ENCODE measurements at places on chromosomes 16 and 17.

GRCh38 chr16:56736476-56736875 lies 6.5 kb downstream of the NUP93 start:
- H3K27ac ChIP-seq: no peak overlapping the region
- H3K27me3 ChIP-seq: no peaks in the 10 kb centered on the region

DNA sequence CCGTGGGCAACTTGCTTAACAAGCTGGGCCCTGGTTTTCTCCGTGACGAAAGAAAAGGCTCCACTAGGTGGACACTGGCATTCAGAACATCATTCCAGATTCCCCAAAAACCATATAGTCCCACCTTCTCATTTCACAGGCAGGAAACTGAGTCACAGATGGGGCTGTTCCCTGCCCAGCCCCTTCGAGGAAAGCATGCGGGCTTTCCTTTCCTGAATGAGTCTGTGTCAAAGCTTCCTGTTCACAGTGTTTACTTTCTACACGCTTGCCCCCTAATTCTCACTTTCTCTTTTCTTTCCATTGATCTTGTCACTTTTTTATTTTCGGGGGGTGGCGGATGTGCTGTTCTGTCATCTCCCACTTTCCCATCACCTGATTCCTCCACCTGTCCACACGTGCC lies 10.3 kb upstream of the LGALS9 start:
- no peak for DNase-seq
- no peaks in the 10 kb centered on the region for H3K27me3 ChIP-seq
- H3K36me3 ChIP-seq: peaks cover 35% of the 10 kb centered on the region
- H3K27ac ChIP-seq: no peak overlapping the region
- peaks cover 12% of the 10 kb centered on the region for H3K4me1 ChIP-seq
- no peak overlapping the region for H3K4me3 ChIP-seq

DNA sequence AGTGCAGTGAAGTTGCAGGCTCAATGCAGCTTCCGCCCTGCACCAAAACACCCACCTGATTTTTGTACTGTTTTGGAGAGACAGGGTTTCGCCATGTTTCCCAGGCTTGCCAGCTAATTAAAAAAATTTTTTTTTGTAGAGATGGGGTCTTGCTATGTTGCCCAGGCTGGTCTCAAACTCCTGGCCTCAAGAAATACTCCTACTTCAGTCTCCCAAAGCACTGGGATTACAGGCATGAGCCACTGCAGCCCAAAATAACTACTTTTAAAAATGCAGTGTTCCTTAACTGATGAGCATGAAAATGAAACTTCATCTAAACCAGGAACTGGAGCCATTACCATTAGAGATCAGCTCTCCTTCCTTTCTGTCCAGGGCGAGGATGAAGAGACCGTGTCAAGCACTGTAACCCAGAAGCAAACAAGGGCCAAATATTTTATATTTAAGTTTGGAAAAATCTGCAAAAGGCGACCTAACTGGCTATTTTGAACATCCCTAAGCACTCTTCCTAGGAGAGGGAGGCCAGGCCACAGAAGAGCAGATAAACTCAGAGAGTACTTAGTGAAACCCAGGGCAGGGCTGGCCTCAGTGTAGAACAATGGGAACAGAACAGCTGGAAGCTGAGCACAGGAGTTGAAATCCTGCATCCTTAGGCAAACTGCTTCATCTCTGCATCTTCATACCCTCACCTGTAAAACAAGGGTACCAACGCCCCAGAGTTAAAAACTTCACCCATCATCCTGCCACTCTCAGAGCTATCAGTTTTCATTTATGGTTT lies 24.0 kb downstream of the CREBBP start:
- peak overlapping the region; percentile 72 for H3K27ac ChIP-seq
- no peaks in the 10 kb centered on the region for H3K27me3 ChIP-seq
- peaks cover 70% of the 10 kb centered on the region for H3K4me1 ChIP-seq
- peaks cover 8% of the 10 kb centered on the region for H3K36me3 ChIP-seq
- no peak for DNase-seq

GRCh38 chr17:77409282-77410161 lies 268.8 kb downstream of the SEC14L1 start:
- H3K27ac ChIP-seq: peak overlapping the region; percentile 50
- no peak overlapping the region for H3K4me3 ChIP-seq
- H3K4me1 ChIP-seq: peaks cover 87% of the 10 kb centered on the region
- H3K36me3 ChIP-seq: peaks cover 3% of the 10 kb centered on the region

GRCh38 chr17:66645259-66645658 lies 189.7 kb upstream of the CACNG5 start:
- no peak overlapping the region for H3K27ac ChIP-seq
- H3K36me3 ChIP-seq: no peaks in the 10 kb centered on the region
- no peaks in the 10 kb centered on the region for H3K27me3 ChIP-seq
- no peaks in the 10 kb centered on the region for H3K4me1 ChIP-seq
- DNase-seq: no peak

DNA sequence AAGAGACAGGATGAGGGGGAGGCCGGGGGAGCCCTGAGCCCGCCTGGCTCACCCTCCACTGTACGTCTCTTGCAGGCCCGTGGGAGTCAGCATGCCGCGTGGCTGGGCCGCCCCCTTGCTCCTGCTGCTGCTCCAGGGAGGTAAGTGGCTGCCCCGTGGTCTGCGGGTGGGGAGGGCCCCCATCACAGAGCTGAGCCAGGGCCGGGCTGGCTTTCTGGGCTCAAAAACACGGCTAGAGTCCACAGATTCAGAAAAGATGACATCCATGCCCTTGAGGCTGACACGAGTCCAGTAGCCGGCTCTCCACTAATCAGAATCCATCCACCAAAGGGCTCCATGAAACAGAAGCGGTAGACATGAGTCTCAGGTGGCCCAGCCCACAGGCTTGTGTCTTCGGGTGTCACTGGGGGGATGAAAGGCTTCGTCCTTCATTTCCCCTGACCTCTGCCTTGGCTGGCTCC lies 28.0 kb downstream of the IL21R start:
- no peak overlapping the region for H3K4me3 ChIP-seq
- no peak for DNase-seq
- peak overlapping the region; percentile 31 for H3K27ac ChIP-seq
- H3K36me3 ChIP-seq: peaks cover 49% of the 10 kb centered on the region

DNA sequence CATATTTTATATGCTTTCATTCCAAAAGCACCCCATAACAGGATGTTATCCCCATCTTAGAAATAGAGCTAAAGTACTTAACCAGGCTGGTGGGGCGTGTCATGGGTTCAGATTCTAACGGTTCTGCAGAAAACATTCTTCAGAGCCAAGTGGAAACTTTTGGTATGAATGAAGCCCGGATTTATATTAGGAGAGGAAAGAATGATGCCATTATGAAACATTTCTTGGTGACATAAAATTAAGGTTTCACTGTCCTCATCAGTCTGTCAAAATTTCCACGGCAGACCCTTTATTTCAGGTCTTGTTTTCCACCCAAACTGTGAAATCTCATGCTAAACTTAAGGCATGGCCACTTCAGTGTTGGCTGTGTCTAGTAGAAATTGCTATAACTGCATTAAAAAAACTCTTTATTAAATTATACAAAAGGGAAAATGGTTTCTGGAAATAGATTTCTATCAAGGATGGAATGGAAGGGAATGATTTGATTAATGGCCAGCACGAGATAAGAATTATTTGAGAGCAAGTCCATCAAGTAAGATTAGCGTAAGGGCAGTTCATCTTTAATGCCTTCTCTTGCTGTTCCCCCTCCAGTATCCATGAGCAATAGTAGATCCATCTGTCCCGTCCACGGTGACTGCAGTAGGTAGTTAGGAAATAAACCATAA lies 11.7 kb downstream of the PRKCA start:
- no peaks in the 10 kb centered on the region for H3K4me1 ChIP-seq
- no peak overlapping the region for H3K27ac ChIP-seq

- H3K36me3 ChIP-seq: no peaks in the 10 kb centered on the region
- H3K27me3 ChIP-seq: peaks cover 30% of the 10 kb centered on the region
- no peak overlapping the region for H3K27ac ChIP-seq
- DNase-seq: no peak
- peaks cover 12% of the 10 kb centered on the region for H3K4me1 ChIP-seq
Observed at GRCh38 chr17:63537001-63537400, 13.3 kb upstream of the DCAF7 start.

DNA sequence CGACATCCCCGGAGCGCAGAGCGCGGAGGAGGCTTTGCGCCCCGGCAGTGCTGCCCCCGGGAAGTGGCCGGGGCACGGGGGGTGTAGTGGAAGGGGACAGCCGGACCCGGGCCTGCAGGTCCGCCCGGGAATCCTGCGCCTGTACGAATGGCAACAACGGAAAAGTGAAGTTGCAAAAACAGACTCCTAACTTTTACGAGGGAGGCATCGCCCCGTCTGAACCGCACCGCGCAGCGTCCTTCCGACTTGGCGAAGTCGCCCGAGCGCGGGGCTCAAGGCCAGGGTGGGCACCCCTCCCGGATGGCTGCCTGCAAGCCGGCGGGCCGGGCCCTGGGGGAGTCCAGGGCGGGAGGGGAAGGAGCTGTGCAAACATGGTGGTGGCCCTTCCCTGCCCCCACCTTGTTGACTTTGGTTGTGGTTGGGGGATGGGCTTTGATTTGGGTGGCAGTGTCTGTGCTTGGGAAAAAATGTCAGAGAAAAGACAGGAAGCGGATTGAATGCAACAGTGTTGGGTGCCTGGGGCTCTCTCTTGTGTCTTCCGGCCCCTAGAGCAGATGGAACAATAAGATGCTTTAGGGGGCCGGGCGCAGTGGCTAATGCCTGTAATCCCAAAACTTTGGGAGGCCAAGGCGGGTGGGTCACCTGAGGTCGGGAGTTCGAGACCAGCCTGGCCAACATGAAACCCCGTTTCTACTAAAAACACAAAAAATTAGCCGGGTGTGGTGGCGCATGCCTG lies 675 bp downstream of the RNF213 start:
- peaks cover 57% of the 10 kb centered on the region for H3K4me1 ChIP-seq
- H3K27ac ChIP-seq: peak overlapping the region; percentile 86
- H3K4me3 ChIP-seq: peak overlapping the region; percentile 84
- peaks cover 6% of the 10 kb centered on the region for H3K36me3 ChIP-seq
- H3K27me3 ChIP-seq: no peaks in the 10 kb centered on the region
- peak; percentile 67 for DNase-seq

GRCh38 chr17:14926526-14927122 lies 338.5 kb downstream of the PMP22 start:
- DNase-seq: peak; percentile 68
- no peaks in the 10 kb centered on the region for H3K36me3 ChIP-seq
- no peak overlapping the region for H3K4me3 ChIP-seq
- H3K27me3 ChIP-seq: no peaks in the 10 kb centered on the region
- no peaks in the 10 kb centered on the region for H3K4me1 ChIP-seq

- H3K36me3 ChIP-seq: no peaks in the 10 kb centered on the region
- no peak overlapping the region for H3K27ac ChIP-seq
- H3K27me3 ChIP-seq: no peaks in the 10 kb centered on the region
Observed at GRCh38 chr17:44768505-44769142, 9.8 kb downstream of the ADAM11 start.

DNA sequence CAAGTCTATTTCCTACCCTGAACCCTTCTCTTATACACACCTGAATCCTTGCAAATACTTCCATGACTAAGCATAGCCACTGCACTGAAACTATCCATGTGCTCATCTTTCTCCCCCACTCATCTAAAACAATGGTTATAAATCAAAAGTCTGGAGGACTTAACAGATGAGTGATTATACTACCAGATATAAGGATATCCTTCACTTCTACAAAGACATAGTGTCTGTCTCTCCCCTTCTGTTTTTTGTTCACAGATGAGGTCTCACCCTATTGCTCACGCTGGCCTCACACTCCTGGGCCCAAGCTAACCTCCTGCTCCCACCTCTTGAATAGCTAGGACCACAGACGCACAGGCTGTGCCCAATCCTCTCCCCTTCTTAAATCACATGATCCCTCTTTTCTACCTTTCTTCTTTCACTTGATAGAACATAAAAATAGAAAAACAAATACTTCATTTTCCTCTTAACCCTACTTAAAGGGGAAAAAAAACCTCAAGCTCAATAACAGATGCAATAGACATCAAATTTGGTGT lies 19.2 kb downstream of the CEP112 start:
- H3K4me1 ChIP-seq: no peaks in the 10 kb centered on the region
- DNase-seq: no peak
- H3K4me3 ChIP-seq: no peak overlapping the region
- no peak overlapping the region for H3K27ac ChIP-seq

DNA sequence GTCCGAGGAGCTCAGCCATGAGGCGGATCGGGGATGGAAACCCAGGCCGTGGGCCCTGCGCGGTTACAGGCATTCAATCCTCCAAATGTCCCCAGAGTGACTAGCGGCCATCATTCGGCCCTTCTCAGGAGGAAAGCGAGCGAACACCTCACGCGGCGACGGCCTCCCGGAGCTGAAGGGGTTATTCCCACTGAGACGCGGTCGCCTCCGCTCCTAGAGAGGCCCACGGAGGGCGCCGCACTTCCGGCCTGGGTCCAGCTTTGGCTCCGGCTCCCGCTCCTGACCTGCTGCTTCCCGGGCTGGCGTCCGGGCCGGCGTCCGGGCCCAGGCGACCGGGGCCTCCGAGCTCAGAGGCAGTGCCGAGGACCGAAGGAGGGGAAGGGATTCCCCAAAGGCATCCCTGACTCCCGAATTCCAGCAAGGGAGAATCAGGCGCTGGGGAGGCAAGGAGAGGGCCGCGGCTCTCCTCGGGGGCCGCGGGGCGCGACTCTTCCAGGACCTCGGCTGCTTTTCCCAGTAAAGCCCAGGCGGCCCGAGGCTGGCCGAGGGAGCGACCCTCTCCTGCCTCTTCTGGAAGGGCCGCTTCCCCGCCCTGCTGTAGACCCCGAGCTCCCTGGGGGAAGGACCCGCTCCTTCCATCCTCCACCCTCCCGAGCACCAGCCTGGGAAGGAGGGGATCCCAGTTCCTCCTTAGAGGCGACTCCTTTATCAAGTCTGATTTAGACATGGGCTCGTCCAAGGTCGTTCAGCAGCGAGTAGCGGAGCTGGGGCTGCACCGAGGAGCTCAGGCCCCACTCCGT lies 18.6 kb upstream of the ZNF629 start:
- H3K27me3 ChIP-seq: no peaks in the 10 kb centered on the region
- peak; percentile 68 for DNase-seq
- no peaks in the 10 kb centered on the region for H3K36me3 ChIP-seq
- peaks cover 10% of the 10 kb centered on the region for H3K4me1 ChIP-seq
- no peak overlapping the region for H3K27ac ChIP-seq

DNA sequence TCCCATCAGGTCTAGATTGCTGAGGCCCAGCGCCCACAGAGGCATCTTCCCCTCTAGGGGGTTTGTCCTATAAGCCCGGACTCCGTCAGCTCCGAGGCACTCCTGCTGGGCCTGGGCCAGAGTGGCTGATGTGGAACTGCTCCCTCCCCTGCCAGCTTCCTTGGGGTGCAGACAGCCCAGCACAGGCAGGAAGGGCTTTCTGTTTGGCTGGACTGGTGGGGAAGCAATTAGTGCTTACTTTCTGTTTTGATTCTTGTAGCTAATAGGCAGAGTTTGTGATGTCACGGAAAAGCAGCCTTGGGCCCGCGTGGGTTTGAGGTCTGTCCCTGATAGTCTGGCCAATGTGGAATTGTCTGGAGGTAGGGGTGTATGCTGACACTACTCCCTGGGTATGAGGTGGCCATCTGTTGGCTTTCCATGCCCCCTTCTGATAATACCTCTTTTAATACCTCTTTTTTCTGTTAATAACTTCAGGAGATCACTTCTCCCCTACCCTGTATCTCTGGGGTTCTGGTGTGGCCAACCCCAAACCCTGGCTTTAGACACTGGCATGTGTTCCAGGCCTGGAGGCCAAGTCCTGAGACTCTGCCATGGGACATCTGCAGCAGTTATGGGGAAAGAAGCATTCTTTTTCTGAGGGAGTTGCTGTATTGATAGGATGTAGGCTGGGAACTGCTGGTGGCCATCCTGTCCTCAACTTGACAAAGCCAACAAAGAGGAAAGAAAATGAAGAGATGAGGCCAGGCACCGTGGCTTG lies 190.9 kb downstream of the RAB11FIP4 start:
- H3K27ac ChIP-seq: peak overlapping the region; percentile 17
- H3K27me3 ChIP-seq: no peaks in the 10 kb centered on the region
- H3K4me1 ChIP-seq: peaks cover 10% of the 10 kb centered on the region

Data from B cell (primary cell).